Stomach (tissue), 19 donors: ENCODE measurements at places on chromosomes 11 and 22. TPM values are rescaled to one million over a fixed set of nuclear protein-coding genes. Genes with fewer than 3 reads are reported as not detected.
A peak's percentile ranks its signal among the peaks of the same experiment; 100 is the strongest.

The IMMP1L gene
- 8.7 TPM for total RNA-seq

The SLC5A4 gene
- 0.29 TPM for total RNA-seq

The RRAS2 gene
- total RNA-seq, result 65.0 TPM

The PARVG gene
- 51.9 TPM for total RNA-seq

The TRPM5 gene
- total RNA-seq, result 11.6 TPM

The TSSK2 gene
- total RNA-seq, result not detected

The PTPRJ gene
- 4.7 TPM for total RNA-seq

The WBP2NL gene
- 3.9 TPM for total RNA-seq

The POTEH gene
- not detected for total RNA-seq

The ADM gene
- total RNA-seq, result 33.9 TPM

DNA sequence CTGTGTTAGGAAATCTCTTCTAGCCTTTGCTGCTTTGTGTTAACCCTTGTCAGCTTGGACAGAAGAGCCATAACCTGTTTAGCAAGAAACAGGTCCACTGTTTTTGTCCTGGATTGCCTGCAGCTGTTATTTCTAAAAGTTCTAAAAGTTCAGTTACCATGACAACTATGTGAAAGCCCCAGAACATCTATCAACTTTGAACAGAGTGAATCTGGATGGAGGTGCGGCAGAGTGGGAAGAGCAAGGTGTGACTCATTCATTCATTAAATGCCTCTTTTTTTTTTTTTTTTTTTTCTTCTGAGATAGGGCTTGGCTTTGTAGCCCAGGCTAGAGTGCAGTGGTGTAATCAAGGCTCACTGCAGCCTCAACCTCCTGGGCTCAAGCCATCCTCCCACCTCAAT lies 50.5 kb downstream of the RBX1 start:
- H3K4me3 ChIP-seq, result no peak overlapping the region
- no peaks in the 10 kb centered on the region for H3K27me3 ChIP-seq
- H3K36me3 ChIP-seq, result no peaks in the 10 kb centered on the region
- no peak overlapping the region for H3K27ac ChIP-seq
- DNase-seq, result no peak

DNA sequence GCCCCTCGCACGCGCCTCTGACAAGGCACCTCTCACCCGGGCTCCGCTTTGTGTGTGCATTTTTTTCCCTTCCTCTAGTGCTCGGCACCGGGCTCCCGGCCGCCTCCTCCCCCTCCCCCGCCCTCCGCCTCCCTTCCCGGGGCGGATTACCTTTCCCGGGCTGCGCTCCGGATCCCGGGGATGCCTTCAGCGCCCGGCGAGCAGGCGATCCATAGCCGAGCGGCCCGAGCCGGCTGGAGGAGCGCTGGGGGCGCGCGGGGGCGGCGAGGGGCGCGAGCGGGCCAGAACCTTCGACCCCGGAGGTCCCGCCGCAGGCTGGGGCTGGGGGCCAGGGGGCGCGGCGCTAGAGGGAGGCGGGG lies 282 bp downstream of the MPPED2 start:
- peak overlapping the region; percentile 64 for H3K27ac ChIP-seq
- H3K4me3 ChIP-seq, result peak overlapping the region; percentile 69
- peaks cover 32% of the 10 kb centered on the region for H3K4me1 ChIP-seq
- DNase-seq, result no peak

DNA sequence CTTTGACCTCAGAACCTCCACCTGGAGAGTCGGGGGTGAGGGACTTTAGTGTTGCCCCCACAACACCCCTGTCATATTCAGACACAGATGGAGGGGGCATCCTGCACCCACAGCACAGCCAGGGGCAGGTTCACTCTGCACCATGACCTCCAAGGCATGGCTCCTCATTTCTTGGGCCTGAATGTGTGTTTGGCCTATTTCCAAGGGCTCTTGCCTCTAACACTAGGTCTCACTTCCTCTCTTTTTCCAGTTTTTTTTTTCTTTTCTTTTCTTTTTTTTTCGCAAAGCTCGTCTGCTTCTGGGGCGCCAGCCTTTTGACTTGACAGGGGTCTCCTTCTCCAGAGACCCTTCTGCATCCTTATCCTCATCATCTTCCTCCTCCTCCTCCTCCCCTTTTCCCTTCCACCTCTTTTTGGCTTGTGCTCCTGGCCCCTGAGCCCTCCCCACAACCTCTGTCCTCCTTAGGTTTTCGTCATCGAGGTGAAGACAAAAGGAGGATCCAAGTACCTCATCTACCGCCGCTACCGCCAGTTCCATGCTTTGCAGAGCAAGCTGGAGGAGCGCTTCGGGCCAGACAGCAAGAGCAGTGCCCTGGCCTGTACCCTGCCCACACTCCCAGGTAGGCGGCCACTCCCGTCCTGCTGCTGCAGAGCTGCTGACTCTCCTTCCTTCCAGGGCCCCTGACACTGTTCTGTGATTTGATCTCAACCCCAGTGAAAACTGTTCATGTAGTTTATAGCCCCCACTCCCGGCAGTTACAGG lies 3.8 kb downstream of the NCF4 start:
- peaks cover 6% of the 10 kb centered on the region for H3K4me1 ChIP-seq
- H3K27me3 ChIP-seq, result peaks cover 4% of the 10 kb centered on the region
- H3K4me3 ChIP-seq, result no peak overlapping the region
- DNase-seq, result no peak
- H3K36me3 ChIP-seq, result no peaks in the 10 kb centered on the region
- H3K27ac ChIP-seq, result no peak overlapping the region

- no peak overlapping the region for H3K27ac ChIP-seq
- H3K36me3 ChIP-seq, result no peaks in the 10 kb centered on the region
- no peaks in the 10 kb centered on the region for H3K4me1 ChIP-seq
- H3K27me3 ChIP-seq, result no peaks in the 10 kb centered on the region
- H3K4me3 ChIP-seq, result no peak overlapping the region
- peak; percentile 81 for DNase-seq
Observed at GRCh38 chr11:112734207-112734606, 227.0 kb upstream of the NCAM1 start.

DNA sequence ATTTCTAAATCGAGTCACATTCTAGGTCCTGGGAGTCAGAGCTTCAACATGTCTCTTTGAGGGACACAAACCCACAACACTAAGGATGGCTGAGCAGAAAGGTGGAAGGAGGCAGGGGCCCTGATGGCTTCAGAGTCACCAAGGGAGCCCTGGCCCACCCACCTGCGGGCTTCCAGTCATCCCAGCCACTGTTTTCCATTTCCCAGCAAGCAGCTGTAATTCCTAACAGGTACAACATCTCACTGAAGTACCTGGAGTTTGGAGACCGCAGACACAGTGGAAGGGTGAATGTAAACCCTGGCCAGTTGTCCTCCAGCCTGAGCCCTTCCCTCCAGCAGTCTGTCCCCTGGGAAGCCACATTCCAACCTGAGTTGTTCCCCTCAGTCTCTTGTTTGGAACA lies 562.8 kb downstream of the TBC1D22A start:
- no peak overlapping the region for H3K27ac ChIP-seq
- no peak overlapping the region for H3K4me3 ChIP-seq
- DNase-seq, result no peak

GRCh38 chr22:25482091-25482760 lies 82.2 kb upstream of the GRK3 start:
- no peak overlapping the region for H3K27ac ChIP-seq
- H3K27me3 ChIP-seq, result no peaks in the 10 kb centered on the region
- H3K4me1 ChIP-seq, result no peaks in the 10 kb centered on the region
- no peak for DNase-seq
- H3K36me3 ChIP-seq, result no peaks in the 10 kb centered on the region

GRCh38 chr22:19890502-19891316 lies 36.0 kb upstream of the GNB1L start:
- no peak overlapping the region for H3K27ac ChIP-seq
- H3K4me3 ChIP-seq, result no peak overlapping the region
- H3K27me3 ChIP-seq, result no peaks in the 10 kb centered on the region
- DNase-seq, result no peak
- H3K4me1 ChIP-seq, result peaks cover 17% of the 10 kb centered on the region
- peaks cover 58% of the 10 kb centered on the region for H3K36me3 ChIP-seq

- no peak for DNase-seq
- peak overlapping the region; percentile 81 for H3K4me3 ChIP-seq
- H3K36me3 ChIP-seq, result no peaks in the 10 kb centered on the region
- peaks cover 25% of the 10 kb centered on the region for H3K4me1 ChIP-seq
- no peaks in the 10 kb centered on the region for H3K27me3 ChIP-seq
Observed at GRCh38 chr22:27799015-27799826, 2.3 kb downstream of the MN1 start.

- H3K4me1 ChIP-seq, result no peaks in the 10 kb centered on the region
- H3K27me3 ChIP-seq, result no peaks in the 10 kb centered on the region
- H3K27ac ChIP-seq, result no peak overlapping the region
- no peaks in the 10 kb centered on the region for H3K36me3 ChIP-seq
- H3K4me3 ChIP-seq, result no peak overlapping the region
Observed at GRCh38 chr11:131534611-131535010, 164.2 kb downstream of the NTM start.

GRCh38 chr11:65152122-65152521 lies 17.8 kb upstream of the SYVN1 start:
- H3K27ac ChIP-seq, result no peak overlapping the region
- peaks cover 9% of the 10 kb centered on the region for H3K4me1 ChIP-seq
- no peak for DNase-seq
- H3K36me3 ChIP-seq, result no peaks in the 10 kb centered on the region
